Activated CD4-positive, alpha-beta T cell treated with anti-CD3 and anti-CD28 coated beads, Interleukin-2, amount 10 ng/mL, durations not matched to agents 24 days and 14 days (primary cell): ENCODE measurements at places on chromosomes 3 and 15. TPM values are rescaled to one million over a fixed set of nuclear protein-coding genes. Genes with fewer than 3 reads are reported as not detected.

RLBP1 gene
- not detected in 2 replicates for total RNA-seq

RAB27A gene
- total RNA-seq, result 98.8 and 100 TPM in 2 replicates

STRIT1 gene
- total RNA-seq, result not detected in 2 replicates

ATP13A5 gene
- total RNA-seq, result not detected in 2 replicates

GOLGA8R gene
- total RNA-seq, result 1.3 and 1.5 TPM in 2 replicates

MYRIP gene
- not detected in 2 replicates for total RNA-seq

FAM174B gene
- total RNA-seq, result 1.9 and 3.0 TPM in 2 replicates

ZNF80 gene
- 0.19 and 0.21 TPM in 2 replicates for total RNA-seq

XXYLT1 gene
- total RNA-seq, result 14.5 and 17.4 TPM in 2 replicates

TMEM266 gene
- total RNA-seq, result not detected in 2 replicates

RGMA gene
- 0.07 TPM in 1 of 2 replicates, not detected in the other for total RNA-seq

TRPM1 gene
- total RNA-seq, result not detected in 2 replicates

GOLGA8T gene
- not detected in 2 replicates for total RNA-seq

SENP8 gene
- 1.5 and 1.7 TPM in 2 replicates for total RNA-seq

IL17RE gene
- total RNA-seq, result 1.1 TPM in 2 replicates

ROPN1 gene
- total RNA-seq, result not detected in 2 replicates

ZIC1 gene
- total RNA-seq, result not detected in 2 replicates

SLC28A2 gene
- not detected in 2 replicates for total RNA-seq

CALML4 gene
- total RNA-seq, result 14.6 and 16.5 TPM in 2 replicates

SAMMSON gene
- not detected in 2 replicates for total RNA-seq
